ENCODE measurements at places on chromosomes 12 and 14.

- no peak for DNase-seq
- H3K36me3 ChIP-seq: no peaks in the 10 kb centered on the region
- peaks cover 5% of the 10 kb centered on the region for H3K27me3 ChIP-seq
- H3K4me3 ChIP-seq: no peak overlapping the region
- no peak overlapping the region for H3K27ac ChIP-seq
- H3K4me1 ChIP-seq: no peaks in the 10 kb centered on the region
Measured at GRCh38 chr14:24576771-24577170, 721 bp upstream of the CTSG start.

GRCh38 chr12:10021342-10021741 is 9.1 kb upstream of the CLEC9A start:
- no peak overlapping the region for H3K4me3 ChIP-seq
- H3K4me1 ChIP-seq: no peaks in the 10 kb centered on the region
- no peaks in the 10 kb centered on the region for H3K36me3 ChIP-seq
- H3K27me3 ChIP-seq: no peaks in the 10 kb centered on the region
- no peak for DNase-seq
- H3K27ac ChIP-seq: no peak overlapping the region

DNA sequence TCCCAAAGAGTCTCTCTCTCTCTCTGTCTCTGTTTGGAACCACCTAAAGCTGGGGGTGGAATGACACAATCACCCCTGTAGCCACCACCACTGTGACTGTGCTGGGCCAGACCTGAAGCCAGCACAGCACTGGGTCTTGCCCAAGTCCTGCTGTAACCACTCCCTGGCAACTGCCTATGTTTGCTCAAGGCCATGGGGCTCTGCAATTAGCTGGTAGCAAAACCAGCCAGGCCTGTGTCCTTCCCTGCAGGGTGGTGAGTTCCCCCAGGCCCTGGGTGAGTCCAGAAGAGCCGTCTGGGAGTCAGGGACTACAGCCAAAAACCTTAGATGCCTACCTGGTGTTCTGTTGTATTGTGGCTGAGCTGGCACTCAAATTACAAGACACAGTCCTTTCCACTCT is 50.8 kb downstream of the DGLUCY start:
- no peak overlapping the region for H3K4me3 ChIP-seq
- no peak for DNase-seq
- H3K36me3 ChIP-seq: peaks cover 31% of the 10 kb centered on the region
- no peaks in the 10 kb centered on the region for H3K27me3 ChIP-seq
- no peaks in the 10 kb centered on the region for H3K4me1 ChIP-seq

GRCh38 chr14:74599321-74599761 is 12.7 kb downstream of the LTBP2 start:
- peaks cover 93% of the 10 kb centered on the region for H3K36me3 ChIP-seq
- H3K4me1 ChIP-seq: no peaks in the 10 kb centered on the region
- H3K4me3 ChIP-seq: no peak overlapping the region
- DNase-seq: no peak
- peak overlapping the region; percentile 1 for H3K27ac ChIP-seq

DNA sequence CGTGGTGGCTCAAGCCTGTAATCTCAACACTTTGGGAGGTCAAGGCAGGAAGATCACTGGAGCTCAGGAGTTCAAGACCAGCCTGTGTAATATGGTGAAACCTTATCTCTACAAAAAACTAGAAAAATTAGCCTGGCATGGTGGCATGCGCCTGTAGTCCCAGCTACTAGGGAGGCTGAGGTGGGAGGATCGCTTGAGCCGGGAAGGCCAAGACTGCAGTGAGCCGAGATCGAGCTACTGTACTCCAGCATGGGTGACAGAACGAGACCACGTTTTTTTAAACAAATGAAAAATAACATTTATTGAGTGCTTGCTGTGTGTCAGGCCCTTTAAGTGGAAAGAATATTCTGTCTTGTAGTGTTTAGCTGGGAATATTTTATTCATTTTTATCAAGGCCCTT is 26.6 kb upstream of the CLMN start:
- DNase-seq: no peak
- H3K4me3 ChIP-seq: no peak overlapping the region
- H3K27me3 ChIP-seq: peaks cover 11% of the 10 kb centered on the region

- H3K4me1 ChIP-seq: no peaks in the 10 kb centered on the region
- no peak overlapping the region for H3K4me3 ChIP-seq
- peaks cover 37% of the 10 kb centered on the region for H3K27me3 ChIP-seq
- H3K27ac ChIP-seq: no peak overlapping the region
- DNase-seq: no peak
- no peaks in the 10 kb centered on the region for H3K36me3 ChIP-seq
Measured at GRCh38 chr12:2783936-2784600, 10.7 kb upstream of the FKBP4 start.

- no peaks in the 10 kb centered on the region for H3K4me1 ChIP-seq
- H3K27ac ChIP-seq: no peak overlapping the region
- no peak overlapping the region for H3K4me3 ChIP-seq
- DNase-seq: no peak
- no peaks in the 10 kb centered on the region for H3K36me3 ChIP-seq
Measured at GRCh38 chr12:128133321-128134073, 133.5 kb upstream of the TMEM132C start.

DNA sequence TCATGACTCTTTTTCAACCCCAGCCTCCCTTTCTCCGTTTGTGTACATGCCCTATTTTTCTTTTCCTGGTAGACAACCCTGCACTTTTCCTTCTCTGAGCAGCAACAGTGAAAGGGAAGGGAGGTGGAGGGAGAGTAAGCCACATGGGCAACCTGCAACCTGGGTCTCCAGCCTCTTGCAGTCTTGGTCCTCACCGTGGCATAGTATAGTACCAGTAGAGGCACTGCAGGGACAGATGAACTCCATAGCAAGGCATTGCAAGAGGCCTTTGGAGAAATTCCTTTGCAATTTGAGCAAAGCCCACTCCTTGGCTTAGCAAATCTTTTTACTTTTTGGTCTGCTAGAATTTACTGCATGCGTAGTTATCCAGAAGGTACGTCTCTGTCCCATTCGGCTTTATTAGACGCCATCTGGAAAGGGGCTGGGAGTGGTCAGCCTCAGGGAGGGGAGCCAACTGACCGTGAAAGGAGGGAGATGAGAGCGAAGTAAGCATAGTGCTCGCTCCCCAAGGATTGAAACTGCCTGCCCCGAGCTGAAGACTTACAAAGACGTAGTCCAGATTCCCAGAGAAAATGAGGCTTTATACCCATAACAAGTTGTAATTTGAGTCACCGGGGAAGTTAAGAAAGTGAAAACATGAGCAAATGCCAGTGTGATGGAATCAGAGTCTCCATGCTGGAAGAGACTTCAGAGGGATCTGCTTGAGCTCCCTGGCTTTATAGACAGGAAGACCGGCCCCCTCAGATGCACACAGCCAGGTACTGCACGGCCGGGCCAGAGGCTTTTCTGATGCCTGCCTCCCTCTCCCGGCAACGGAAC is 332.0 kb downstream of the CACNA1C start:
- H3K4me1 ChIP-seq: no peaks in the 10 kb centered on the region
- no peaks in the 10 kb centered on the region for H3K36me3 ChIP-seq
- H3K4me3 ChIP-seq: no peak overlapping the region
- no peak overlapping the region for H3K27ac ChIP-seq
- H3K27me3 ChIP-seq: peaks cover 34% of the 10 kb centered on the region
- DNase-seq: no peak

DNA sequence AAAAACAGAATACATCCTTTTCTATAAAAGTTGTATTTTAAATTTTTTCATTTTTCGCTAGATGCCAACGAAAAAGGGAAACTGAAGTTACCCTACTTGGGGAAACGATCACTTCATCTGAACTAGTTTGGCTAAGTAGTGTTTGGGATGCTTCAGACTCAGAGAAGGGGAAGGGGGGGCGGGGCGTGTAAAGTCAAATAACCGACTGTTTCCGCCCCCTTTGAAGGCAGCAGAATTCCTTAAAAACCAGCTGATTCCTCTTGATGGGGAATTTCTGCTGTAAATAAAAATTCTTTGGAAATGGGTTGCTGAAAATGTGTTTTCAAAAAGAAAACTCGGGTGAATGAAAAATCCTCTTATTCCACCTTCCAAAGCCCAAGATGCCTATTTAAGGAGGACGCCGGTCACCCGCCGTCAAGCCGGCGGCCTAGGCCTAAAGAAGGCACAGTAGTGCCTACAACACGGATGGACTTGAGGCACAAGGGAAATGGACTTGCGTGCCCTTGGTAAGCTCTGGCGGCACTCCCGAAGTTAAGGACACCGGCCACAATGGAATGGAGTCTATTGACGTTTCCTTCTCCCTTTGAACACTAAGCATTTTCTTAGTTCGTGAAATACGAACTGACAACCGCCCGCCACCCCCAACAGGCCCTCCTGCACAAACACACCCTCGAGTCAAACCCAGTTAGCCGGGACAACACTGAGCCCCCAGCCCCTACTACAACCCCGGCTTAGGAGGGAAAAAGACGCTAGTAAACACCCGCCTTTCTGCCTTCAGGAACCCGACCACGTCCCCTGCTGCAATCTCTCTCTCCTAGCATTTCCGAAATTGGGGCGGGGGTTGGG is 1.9 kb downstream of the ATXN2 start:
- peak overlapping the region; percentile 87 for H3K27ac ChIP-seq
- peaks cover 23% of the 10 kb centered on the region for H3K4me1 ChIP-seq
- peak overlapping the region; percentile 97 for H3K4me3 ChIP-seq

- no peaks in the 10 kb centered on the region for H3K27me3 ChIP-seq
- H3K4me3 ChIP-seq: no peak overlapping the region
- DNase-seq: no peak
- H3K36me3 ChIP-seq: no peaks in the 10 kb centered on the region
Measured at GRCh38 chr12:24078318-24078765, 128.9 kb upstream of the SOX5 start.

- H3K4me3 ChIP-seq: no peak overlapping the region
- H3K4me1 ChIP-seq: no peaks in the 10 kb centered on the region
- H3K27ac ChIP-seq: no peak overlapping the region
Measured at GRCh38 chr12:117749431-117749830, 219.4 kb downstream of the KSR2 start.

DNA sequence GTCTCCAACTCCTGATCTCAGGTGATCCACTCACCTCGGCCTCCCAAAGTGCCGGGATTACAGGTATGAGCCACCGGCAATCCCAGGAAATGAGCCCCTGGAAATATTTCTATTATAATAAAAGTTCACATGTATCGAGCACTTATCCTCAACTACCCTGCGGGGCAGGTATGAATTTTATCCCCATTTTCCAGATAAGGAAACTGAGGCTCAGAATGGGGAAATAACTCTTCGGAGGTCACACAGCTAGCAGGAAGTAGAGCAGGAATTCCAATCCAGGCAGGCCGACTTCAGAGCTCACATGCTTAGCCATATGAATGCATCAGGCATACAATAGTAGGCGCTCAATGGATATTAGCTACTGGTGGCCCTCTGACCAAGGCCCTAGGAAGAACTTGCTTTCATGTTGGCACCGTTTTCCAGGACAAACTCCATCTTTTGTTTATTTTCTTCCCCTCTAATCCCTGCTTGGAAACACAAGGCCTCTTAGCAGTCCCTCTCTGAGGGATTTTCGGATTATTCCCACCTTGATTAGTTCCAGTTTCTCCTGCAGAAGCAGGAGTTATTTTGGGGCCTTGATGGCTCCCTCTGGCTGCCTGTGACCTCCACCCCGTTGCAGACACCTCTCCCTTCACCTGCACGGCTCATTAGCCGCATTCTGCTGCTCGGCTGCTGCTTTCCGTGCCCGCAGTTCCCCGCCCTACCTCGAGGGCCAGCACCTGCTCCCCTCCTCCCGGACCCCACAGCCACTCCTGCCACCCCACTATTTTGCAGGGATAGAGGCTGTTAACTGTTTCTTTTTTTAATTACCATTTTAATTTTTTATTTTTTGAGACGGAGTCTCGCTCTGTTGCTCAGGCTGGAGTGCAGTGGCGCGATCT is 18.7 kb upstream of the POP5 start:
- no peaks in the 10 kb centered on the region for H3K4me1 ChIP-seq
- H3K36me3 ChIP-seq: no peaks in the 10 kb centered on the region
- H3K27ac ChIP-seq: no peak overlapping the region

DNA sequence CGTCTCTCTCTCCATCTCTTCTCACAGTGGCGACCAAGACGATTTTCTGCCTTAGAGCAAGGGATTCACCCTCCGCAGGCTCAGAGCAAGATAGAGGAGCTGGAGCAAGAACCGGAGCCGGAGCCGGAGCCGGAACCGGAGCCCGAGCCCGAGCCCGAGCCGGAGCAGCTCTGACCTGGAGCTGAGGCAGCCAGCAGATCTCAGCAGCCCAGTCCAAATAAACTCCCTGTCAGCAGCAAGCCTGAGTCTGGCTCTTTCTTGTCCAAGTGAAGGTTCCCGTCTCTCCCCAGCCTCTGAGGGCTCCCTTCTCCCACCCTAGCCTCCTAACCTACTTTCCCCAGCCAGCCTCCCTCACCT is 5.9 kb downstream of the LAG3 start:
- no peaks in the 10 kb centered on the region for H3K27me3 ChIP-seq
- DNase-seq: no peak
- H3K36me3 ChIP-seq: no peaks in the 10 kb centered on the region
- no peak overlapping the region for H3K4me3 ChIP-seq
- peaks cover 3% of the 10 kb centered on the region for H3K4me1 ChIP-seq
- no peak overlapping the region for H3K27ac ChIP-seq

- no peak for DNase-seq
- H3K4me1 ChIP-seq: no peaks in the 10 kb centered on the region
- no peak overlapping the region for H3K4me3 ChIP-seq
- H3K27me3 ChIP-seq: no peaks in the 10 kb centered on the region
Measured at GRCh38 chr14:94052199-94052598, 26.1 kb downstream of the OTUB2 start.

- H3K27ac ChIP-seq: peak overlapping the region; percentile 65
- peaks cover 11% of the 10 kb centered on the region for H3K36me3 ChIP-seq
- peaks cover 11% of the 10 kb centered on the region for H3K4me1 ChIP-seq
- peak overlapping the region; percentile 77 for H3K4me3 ChIP-seq
- H3K27me3 ChIP-seq: no peaks in the 10 kb centered on the region
Measured at GRCh38 chr12:49061157-49061650, 610 bp upstream of the KMT2D start.
